ENCODE measurements at places on chromosomes 2 and 18.

- DNase-seq, result peak; percentile 65
These were observed 126.2 kb upstream of the LGALSL start for GRCh38 chr2:64327510-64328414.

DNA sequence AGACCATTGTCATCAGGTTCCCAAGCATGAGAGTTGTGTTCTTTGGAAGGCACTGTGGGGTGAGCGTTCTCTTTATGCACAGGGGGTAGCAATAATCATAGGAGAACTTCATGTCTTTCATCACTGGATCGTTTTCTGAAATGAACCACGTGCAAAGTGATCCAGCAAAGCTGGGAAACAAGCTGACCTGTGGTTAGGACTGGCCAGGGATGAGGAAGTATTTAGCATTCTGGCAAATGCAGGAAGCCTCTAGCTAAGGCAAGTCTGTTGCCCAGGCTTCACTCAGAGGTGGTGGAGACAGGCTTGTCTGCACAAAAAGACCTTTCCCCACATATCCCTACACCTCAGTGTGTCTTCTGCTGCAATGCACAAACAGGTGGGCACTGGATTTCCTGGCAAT, 58.6 kb downstream of the MMADHC start:
- no peak for DNase-seq

DNA sequence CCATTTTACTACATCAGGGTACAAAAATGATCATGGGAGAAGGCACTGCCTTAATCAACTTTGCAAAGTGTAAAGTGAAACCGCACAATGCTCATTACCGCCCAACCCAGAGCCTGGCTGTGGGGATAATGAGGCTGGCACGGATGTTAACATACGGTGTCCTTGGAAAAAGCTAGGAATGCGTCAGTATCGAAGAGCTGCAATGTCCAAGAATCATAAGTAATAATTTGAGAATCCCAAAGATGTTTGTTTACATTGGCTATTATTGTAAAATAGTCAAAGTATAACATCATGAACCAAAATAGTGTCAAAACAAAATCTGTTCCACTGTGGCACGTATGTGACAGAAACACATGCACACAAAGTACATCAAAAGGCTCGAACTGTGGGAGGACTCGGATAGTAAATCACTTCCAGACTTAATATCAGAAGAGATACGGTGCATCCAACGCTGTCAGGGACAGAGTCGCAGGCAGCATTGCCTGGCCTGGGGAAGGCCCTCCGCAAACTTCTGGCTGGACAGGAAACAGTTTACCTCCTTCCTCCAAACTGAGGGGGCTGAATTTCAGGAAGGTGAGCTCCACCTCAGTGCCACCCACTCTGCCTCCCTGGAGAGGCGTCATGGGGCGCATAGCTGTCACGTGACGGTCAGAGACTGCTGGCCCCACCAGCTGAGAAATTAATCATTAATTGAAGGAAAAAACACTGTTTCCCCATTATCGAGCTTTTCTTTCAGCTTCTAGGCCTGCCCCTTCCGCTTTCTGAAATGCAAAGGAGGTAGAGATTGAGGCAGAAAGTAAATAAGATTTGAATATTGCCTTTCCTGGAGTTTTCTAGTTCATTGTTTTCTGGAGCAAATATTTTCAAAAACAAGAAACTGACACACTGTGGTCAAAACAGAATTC, 1.8 kb upstream of the ID2 start:
- DNase-seq, result no peak

DNA sequence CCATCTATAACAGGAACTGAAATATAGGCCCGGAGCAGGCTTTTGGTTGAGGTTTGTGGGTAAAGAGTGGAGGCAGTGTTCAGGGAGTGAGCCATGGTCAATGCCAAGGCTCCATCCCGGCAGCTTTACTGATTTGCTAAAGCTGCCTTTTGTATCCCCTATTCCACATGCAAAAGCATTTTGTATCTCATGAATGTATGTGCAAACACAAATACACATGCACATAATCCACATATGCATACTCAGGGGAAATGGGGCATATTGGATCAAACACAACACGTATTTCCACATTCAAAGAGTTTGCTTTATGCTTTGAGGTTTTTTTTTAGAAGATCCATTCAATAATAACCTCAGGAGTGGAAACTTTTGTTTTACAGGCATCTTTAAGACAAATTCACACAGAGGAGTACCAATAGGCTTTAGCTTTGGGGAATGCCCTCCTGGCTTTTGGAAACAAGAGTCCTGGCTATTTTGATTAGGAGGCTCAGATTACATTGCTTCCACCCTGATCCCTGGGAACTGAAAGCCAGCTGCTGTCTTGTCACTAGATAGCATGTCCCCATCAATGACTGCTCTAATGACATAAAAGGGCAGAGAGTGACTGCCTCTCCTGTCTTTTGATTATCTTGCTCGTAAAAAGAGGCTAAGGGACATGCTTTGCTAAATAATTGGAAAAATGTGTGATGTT, 263.2 kb downstream of the EN1 start:
- DNase-seq, result no peak

DNA sequence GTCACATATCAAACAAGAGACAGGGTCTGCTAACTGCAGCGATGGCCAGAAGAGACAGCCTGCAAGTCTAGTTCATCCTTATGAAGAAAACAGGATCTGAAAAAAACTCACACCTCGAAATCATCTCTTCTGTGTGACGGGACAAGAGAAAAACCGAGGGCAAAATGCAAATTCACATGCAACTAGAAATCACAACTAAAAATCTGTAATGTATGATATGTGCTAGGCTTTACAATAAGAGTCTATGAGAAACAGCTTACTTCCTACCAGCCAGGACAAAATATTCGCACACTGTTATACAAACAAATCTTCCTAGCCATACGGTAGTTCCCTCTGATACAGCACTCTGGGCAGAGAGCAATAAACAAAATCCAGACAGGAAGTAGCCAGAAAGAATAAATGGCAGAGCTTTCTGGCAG, 48.8 kb downstream of the ANKRD44 start:
- no peak for DNase-seq

DNA sequence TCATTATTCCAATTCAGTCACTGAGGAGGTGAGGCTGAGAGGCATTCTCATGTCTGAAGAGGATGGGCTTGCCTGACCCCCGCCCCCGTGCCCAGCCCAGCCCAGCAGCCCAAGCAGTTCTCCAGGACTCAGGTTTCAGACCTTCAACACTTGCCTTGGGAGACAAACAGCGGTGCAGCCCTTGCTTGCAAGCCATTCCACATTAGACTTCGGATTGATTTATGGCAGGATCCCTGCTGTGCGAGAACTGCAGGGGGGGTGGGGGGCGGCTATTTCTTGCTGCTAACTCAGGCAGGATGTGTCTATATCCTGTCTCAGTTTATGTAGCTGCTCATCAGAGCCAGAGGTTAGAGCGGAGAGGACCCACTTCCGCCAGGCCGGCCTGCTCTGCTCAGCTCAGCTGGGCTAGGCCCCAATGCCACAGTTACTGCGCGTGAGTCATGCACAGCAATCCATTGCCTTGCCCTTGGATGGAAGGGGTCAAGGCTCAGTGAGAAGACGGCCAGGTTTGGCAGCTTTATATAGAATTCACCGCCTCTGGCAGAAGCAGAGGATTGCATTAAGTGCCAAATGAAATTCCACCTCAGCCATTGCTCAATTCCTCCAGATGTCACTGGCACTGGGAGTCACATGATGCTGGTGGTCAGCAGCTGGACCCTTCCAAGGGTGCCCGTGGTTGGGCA, 1.8 kb downstream of the GYPC start:
- peak; percentile 87 for DNase-seq

DNA sequence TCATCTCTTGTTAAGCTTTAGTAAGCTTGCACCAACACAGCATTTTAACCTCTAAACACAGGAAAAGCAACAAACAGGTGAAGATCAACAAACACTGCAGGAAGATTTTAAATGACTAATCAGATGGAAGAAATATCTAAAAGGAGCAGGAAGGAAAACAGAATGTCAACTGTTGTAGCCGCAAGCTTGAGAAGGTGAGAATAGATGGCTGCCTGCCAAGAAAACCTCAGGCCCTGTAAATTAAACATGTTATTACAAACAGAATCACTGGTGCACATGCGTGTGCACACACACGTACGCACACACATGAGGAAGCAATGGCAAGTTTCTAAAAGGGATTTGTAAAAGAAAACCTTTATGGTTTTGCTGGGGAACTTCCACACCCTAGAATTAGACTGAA, 257.8 kb upstream of the GALNT5 start:
- DNase-seq, result no peak

- no peak for DNase-seq
These were observed 331.8 kb downstream of the MTX2 start for GRCh38 chr2:176601066-176601465.

GRCh38 chr2:28348149-28348567, 44.5 kb upstream of the FOSL2 start:
- peak; percentile 39 for DNase-seq

DNA sequence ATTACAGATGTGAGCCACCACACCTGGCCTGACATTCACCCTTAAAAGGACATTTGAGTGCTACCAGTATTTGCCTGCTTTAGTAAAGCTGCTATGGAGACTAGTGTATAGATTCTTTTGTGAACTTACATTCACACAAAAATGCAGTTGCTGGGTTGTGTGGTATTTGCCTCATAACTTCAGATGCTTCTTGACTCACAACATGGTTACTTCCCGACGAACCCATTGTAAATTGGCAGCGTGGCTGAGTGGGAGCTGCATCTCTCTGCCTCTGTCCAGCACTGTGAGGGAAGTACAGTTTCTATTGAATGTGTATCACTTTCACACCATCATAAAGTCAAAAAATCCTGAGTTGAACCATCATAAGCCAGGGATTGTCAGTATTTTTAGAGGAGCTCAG, 56.9 kb downstream of the RRM2 start:
- no peak for DNase-seq

GRCh38 chr2:83364264-83364663, 1094.8 kb downstream of the SUCLG1 start:
- DNase-seq, result no peak

- DNase-seq, result no peak
These were observed 129.3 kb upstream of the ACKR3 start for GRCh38 chr2:236440110-236440881.

GRCh38 chr18:49988733-49989132, 175.4 kb upstream of the ACAA2 start:
- no peak for DNase-seq

DNA sequence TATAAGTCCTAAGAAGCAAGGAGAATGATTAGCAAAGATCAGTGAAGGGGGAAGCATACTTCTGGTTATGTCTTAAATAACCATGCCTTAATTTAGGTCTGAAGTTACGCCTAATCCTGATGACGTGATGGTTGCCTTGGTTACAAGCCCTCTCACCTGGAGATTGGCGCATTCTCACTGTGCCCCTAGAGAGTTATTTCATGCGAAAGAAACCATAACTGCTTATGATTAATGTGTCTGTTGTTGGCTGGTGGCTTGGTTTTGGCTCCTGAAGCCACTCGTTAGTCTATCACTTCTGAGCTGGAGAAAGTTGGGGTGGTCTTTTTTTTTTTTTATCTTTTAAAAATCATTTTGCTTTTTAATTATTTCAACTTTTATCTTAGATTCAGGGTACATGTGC, 47.0 kb downstream of the TNFRSF11A start:
- DNase-seq, result no peak

- DNase-seq, result no peak
These were observed 29.4 kb downstream of the HADHB start for GRCh38 chr2:26274058-26274613.

- no peak for DNase-seq
These were observed 265.4 kb upstream of the UBE2E3 start for GRCh38 chr2:180715044-180715443.

DNA sequence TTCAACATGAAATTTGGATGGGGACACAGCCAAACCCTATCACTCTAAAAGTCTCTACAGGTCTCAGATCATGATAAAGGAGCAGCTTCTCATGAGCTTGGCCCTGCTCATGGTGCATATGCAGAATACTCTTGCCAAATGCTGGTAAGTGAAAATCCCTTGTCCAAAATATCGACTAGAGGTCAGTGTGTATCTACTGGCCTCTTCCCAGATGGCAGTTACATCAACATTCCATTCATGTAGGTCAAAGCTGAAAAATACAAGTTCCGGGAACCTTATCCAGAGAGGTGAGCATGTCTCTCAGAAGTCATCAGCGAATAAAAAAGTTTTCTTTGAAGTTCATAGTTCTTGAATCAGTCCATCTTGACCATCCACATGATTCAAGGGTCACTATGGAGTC, 7.6 kb upstream of the NT5C1B start:
- no peak for DNase-seq

DNA sequence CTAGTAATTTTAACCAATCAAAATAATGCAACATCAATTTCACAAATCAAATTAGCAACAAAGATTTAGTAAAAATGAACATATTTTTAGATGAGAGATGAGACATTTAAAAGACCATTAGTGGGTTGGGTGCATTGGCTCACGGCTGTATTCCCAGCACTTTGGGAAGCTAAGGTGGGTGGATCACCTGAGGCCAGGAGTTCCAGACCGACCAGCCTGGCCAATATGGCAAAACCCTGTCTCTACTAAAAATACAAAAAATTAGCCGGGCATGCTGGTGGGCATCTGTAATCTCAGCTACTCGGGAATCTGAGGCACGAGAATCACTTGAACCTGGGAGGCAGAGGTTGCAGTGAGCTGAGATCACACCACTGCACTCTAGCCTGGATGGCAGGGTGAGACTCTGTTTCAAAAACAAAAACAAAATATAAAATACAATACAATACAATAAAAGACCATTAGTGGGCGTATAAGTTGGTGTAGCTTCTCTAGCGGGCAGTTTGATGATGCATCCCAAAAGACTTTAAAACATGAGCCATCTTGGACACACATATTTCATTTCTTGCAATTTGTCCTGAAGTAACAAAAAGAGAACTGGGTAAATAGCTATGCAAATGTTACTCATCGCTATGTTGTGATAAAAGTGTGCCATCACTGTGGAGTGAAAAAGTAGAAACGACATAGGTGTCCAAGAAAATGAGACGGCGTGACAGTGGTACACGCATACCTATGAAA, 101.8 kb downstream of the COL6A3 start:
- DNase-seq, result no peak

DNA sequence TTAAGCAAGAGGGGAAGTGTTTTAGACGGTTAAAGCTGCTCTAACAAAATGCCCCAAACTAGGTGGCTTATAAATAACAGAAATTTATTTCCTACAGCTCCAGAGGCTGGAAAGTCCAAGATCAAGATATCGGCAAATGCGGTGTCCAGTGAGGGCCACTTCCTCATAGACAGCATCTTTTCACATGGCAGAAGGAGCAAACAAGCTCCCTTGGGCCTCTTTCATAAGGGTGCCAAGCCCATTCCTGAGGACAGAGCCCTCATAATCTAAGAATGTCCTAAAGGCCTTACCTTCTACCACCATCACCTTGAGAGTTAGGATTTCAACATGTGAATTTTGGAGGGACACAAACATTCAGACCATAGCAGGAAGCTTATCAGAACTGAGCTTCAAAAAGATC, 57.3 kb upstream of the PPP1CB start:
- no peak for DNase-seq

Measured in stimulated activated naive CD8-positive, alpha-beta T cell treated with anti-CD3 and anti-CD28 coated beads, Interleukin-15, amount 100 ng/mL, for 72 hours (primary cell).